ENCODE measurements at places on chromosomes 12 and 14. TPM values are rescaled to one million over a fixed set of nuclear protein-coding genes. Genes with fewer than 3 reads are reported as not detected.

The KLHL33 gene
- 0.60 TPM for total RNA-seq

The KCNMB4 gene
- 0.16 TPM for total RNA-seq

The IAPP gene
- not detected for total RNA-seq

The CLMN gene
- total RNA-seq = 0.16 TPM

The WNT1 gene
- total RNA-seq = not detected

The CLBA1 gene
- 6.7 TPM for total RNA-seq

The GPR132 gene
- total RNA-seq = 1.0 TPM

The RD3L gene
- not detected for total RNA-seq

The SLCO1B3 gene
- not detected for total RNA-seq

The TAS2R46 gene
- 1.2 TPM for total RNA-seq

The NRXN3 gene
- total RNA-seq = 0.09 TPM

The SPTB gene
- total RNA-seq = not detected

The CPNE6 gene
- not detected for total RNA-seq

The MMP19 gene
- total RNA-seq = 6.1 TPM

The HSP90AA1 gene
- 226 TPM for total RNA-seq

The EML5 gene
- total RNA-seq = 0.32 TPM

The ZC3H10 gene
- 8.2 TPM for total RNA-seq

The PIK3C2G gene
- not detected for total RNA-seq

The HOTAIR gene
- not detected for total RNA-seq

The CYP46A1 gene
- 0.47 TPM for total RNA-seq

The C12orf60 gene
- 1.2 TPM for total RNA-seq

The PHETA1 gene
- total RNA-seq = 5.8 TPM

The AKAP3 gene
- 2.1 TPM for total RNA-seq

The ADGRD1 gene
- 10.8 TPM for total RNA-seq

The P2RX2 gene
- 0.16 TPM for total RNA-seq

The FAM90A1 gene
- not detected for total RNA-seq

The MAP1LC3B2 gene
- total RNA-seq = 0.17 TPM

The ACOT6 gene
- total RNA-seq = not detected
